ENCODE measurements at places on chromosomes 3 and 15.

DNA sequence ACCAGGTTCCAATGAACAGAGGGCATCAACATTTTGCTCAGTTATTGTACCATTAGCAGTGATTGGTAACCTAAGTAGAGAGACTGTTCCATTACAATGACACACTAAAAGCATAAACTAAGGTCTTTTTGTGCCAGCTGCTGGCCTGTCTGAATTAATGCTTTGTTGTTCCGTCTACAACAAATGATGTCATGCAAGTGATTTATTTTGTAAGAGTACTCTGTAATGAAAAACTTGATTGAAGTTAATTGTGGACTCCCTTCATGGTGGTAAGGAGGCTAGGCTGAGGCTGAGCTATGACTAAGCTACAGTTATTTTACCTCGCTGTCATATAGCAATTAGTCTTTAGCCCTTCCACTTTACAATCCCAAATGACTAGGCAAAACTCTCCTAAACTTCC is 23.2 kb downstream of the RCN2 start:
- DNase-seq, result no peak

DNA sequence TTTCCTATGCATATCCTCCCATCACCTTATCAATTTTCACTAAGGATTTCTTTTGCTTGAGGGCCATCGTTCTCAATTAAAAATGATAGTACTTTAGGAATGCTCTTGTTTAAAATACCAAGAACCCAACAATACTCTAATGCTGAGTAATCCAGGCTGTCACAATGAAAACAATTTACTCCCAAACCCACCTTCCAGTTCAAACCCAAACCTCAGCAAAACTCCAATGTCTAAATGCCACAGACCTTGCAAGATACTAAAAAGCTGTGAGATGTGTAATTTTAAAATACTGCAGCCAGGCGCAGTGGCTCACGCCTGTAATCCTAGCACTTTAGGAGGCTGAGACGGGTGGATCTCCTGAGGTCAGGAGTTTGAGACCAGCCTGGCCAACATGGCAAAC is 889.8 kb downstream of the ROBO1 start:
- DNase-seq, result peak; percentile 17

GRCh38 chr3:122598556-122598955 is 21.1 kb downstream of the PARP15 start:
- no peak for DNase-seq

DNA sequence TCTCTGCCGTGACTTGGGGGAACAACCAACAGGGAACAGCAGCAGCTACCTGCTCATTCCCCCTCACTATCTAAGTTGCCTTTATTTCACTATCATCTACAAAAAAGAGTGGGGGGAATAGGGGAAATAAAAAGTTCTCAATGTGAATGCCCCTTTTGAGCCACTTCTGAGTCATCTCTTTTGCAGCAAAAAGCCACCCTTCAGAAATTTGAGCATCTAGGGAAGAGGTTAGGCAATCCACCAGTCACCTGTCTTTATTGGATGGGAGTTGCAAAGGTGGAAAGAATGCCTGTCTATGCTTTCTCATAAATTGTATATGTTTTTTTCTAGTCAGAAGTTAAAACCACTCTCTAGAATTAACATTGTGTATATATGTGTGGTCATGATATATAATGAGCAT is 41.1 kb downstream of the GPD1L start:
- DNase-seq, result no peak

DNA sequence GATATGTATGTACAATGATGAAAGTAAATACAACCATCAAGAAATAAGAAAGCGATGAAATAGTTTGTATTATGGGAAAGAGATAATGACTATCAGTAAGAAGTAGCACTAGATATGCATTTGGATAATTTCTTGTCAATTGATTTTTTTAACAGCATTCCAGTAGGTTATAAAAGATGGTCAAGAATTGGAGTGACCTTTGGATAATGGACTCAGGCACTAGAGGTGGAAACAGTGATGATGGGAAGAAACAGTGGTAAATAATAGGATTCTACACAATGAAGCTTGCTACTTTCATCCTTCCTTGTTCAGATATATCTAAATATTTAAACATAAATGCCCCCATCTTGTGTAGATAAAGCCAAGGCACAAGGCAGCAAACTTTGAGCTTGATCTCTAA is 101.4 kb downstream of the GBE1 start:
- DNase-seq, result no peak

GRCh38 chr15:48413304-48413703 is 82.1 kb downstream of the DUT start:
- no peak for DNase-seq

DNA sequence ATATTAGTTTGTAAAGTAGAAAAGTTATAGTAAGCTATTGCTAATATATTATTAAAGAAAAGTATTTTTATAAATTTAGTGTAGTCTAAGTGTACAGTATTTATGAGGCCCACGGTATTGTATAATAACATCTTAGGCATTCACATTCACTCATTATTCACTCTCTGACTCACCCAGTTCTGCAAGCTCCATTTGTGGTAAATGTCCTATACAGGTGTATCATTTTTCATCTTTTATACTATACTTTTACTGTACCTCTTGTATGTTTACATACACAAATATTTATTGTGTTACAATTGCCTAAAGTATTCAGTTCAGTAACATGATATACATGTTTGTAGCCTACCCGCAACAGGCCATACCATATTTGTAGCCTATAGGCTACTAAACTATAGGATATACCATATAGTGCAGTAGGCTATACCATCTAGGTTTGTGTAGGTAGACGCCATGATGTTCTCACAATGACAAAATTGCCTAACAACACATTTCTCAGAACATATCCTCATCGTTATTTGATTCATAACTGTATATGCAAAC is 246.8 kb upstream of the ALCAM start:
- no peak for DNase-seq

- peak; percentile 69 for DNase-seq
Measured at GRCh38 chr3:42117175-42118008, 26.2 kb downstream of the TRAK1 start.

- DNase-seq, result no peak
Measured at GRCh38 chr3:23915537-23916108, 1.2 kb downstream of the NKIRAS1 start.

Measured in AG08395 (cell line).